ENCODE measurements at places on chromosomes 7 and 10.

- DNase-seq: peak; percentile 86
Measured at GRCh38 chr7:69781412-69781846, 183.2 kb downstream of the AUTS2 start.

DNA sequence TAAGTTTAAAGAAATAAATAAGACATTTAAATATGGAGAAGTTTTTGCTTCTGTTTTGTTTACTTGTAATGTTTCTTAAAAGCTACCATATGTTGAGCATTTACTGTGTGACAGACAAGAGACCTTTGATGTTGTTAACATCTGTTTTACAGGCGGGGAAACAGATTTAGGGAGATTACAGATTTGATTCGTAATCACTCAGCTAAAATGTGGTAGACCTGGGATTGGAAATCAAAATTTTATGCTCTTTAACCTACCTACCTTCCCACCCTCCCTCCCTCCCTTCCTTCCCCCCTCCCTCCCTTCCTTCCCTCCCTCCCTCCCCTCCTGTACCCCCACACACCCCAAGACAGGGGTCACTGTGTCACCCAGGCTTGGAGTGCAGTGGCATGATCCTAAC lies 11.7 kb downstream of the LCOR start:
- DNase-seq: no peak

DNA sequence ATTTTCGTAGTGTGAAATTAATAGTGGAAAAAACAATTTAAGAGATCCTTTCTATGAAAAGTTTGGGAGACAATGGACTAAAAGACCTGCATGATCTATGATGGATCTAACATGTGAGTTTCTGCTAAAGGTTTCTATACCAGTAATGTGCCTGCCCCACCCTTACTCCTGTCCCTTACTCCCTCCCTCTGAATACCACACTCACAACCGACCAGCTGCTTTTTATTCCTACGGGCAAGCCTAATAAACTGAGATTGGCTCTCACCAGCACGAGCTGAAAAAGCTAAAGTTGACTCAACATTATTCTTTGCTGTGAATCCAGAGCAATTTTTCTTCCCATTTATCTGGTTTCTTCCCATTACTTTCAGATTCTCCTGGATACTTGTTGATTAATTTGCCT lies 17.8 kb upstream of the REEP3 start:
- DNase-seq: no peak

DNA sequence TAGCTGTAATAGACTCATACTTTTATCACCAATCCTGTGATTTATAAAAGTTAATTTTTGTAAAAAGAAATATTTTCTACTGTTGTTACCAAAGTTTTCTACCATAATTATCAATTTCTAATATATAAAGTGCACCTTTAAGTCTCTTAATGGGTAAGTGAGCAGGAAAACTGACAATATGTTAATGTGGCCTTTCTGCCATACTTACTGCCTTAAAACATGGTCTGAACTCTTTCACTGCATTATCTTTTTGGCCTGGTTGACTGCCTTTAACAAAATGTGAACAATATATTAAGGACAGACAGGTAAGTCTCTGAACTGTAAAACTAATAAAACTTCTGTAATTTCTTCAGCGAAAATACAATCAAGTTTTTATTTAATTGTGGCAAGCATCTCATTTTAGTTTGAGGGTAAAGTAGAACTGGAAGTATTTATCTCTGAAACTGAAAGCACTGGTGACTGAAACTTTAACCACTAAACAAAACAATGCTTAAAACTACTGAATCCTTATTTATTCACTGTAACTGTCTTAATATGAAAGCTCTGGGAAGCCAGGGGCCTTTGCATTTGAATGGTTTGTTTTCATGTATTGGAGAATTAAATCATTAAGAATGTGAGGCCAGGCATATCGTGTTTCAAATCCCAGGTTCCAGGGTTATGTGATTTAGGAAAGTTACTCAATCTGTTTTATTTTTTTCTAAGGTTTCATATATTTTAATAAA lies 948.8 kb upstream of the POT1 start:
- DNase-seq: no peak

DNA sequence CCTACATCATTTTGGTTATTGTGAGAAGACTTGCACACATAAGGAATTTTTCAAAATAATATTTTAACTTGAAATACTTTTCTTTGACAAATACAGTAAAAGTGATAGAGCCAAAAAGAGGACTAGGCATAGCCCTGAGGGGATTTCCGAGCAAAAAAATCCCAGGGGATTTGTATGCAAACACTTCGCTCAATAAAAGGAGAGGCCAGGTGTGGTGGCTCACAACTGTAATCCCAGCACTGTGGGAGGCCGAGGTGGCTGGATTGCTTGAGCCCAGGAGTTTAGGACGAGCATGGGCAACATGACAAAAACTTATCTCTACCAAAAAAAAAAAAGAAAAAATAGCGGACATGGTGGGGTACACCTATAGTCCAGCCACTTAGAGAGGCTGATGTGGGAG lies 193.0 kb downstream of the PCDH15 start:
- no peak for DNase-seq

DNA sequence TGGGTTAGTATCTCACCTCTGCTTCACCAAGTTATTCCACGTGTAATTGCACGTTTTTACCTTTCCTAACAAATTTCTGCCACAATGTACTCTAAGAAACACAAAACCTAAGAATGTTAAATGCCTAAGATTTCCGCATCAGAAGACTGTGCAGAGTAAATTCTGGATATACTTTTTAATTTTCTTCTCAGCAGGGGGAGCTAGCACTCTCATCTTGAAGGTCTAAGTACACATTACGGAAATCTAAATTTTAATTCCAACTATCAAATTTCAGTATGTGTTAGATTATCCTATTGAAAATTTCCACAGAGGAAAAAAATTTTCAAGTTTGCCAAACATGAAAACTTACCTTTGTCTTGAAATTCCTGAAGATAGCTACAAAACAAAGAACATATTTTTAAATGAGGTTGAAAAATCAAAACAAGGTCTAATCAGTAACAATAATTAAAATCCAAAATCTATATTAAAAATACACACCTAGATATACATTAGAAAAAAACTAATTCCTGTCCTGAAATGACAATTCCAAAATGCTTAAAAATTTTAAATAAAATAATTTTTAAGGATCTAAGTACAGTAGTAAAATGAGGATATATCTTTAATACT lies 10.5 kb downstream of the SKAP2 start:
- DNase-seq: peak; percentile 28

- DNase-seq: no peak
Measured at GRCh38 chr7:46939089-46939488, 642.8 kb downstream of the TNS3 start.

- DNase-seq: no peak
Measured at GRCh38 chr10:74988832-74989561, 122.5 kb upstream of the SAMD8 start.

All from LNCaP clone FGC (cell line).